Central memory CD4-positive, alpha-beta T cell (primary cell): ENCODE measurements at places on chromosomes 1 and 21.

DNA sequence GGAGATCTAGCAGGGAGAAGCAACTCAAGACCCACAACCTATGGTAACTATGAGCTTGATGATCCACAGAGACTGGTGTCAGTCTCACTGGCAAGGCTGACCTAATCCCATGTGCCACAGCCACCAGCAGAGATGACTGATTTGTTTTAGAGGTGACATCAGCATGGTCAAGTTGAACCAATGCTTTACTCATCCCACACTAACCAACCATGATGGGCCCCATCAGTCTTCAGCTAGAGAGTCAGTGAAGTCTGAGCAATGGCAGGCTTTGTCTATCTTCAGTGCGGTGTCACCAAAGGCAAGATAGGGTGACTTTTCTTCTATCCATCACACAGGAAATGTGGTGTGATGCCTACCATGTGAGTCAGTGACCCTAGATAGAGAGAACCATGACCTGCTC is 1470.7 kb downstream of the NCAM2 start:
- DNase-seq, result no peak

- DNase-seq, result no peak
These were observed 202.2 kb upstream of the C8B start for GRCh38 chr1:57167997-57168396.

GRCh38 chr1:209805875-209806760 is at the start of gene IRF6:
Gene IRF6, minus strand, starts transcription at chr1:209806142. Its CDS starts 4,729 bp downstream, at chr1:209801413.
- peak; percentile 51 for DNase-seq

DNA sequence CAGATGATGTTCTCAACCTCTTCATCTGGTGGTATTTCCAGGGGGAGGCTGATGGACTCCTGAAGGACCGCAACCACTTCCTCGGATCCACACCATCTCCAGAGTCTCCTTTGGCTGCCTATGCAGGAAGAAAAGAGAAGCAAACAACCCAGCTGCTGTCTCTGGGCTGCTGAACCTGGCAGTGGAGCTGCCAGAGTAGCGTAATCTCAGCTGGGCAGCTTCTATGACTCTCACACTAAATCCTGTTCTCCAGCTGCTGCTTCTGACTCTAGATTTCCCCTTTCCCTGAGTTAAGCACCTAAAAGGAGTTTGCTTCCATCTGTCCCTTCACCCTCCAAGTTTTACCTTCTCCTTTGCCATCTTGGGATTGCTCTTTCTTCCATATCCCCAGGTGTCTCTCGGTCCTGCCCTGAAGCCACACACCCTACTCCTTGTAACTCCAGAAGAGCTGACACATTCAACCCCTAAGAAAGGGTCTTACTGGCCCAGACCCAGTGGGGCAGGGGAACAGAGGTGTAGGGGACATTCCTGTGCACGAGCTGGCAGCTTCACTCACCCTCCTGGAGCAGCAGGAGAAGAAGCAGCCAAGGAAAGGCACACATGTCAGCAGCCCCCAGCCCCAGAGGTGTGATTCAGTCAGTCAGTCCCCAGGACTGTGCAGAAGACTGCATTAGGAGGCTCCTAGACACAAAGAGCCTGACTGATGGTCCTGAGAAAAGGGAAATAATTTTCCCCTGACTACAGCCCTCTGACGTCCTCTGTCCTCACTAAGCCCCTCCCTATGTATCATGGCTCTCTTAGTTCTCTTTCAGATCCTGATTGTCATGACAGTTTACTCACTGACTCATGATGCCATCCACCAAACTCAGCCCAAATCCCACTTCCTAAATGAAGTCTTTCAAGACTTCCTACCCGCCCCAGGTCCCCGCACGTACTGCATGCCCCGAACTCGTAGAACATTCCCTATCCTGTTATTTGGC is at the start of gene SLAMF9:
Gene SLAMF9 (minus strand): TSS at position 702 of the 980 bp plus-strand sequence. CDS start 100 bp downstream, at position 602.
- no peak for DNase-seq

- no peak for DNase-seq
These were observed 66.1 kb downstream of the SPAG17 start for GRCh38 chr1:118118873-118119463.

- DNase-seq, result peak; percentile 46
These were observed 138.5 kb downstream of the CLIC6 start for GRCh38 chr21:34807146-34807880.

GRCh38 chr21:44762221-44763049 is 39.2 kb downstream of the UBE2G2 start:
- DNase-seq, result no peak

DNA sequence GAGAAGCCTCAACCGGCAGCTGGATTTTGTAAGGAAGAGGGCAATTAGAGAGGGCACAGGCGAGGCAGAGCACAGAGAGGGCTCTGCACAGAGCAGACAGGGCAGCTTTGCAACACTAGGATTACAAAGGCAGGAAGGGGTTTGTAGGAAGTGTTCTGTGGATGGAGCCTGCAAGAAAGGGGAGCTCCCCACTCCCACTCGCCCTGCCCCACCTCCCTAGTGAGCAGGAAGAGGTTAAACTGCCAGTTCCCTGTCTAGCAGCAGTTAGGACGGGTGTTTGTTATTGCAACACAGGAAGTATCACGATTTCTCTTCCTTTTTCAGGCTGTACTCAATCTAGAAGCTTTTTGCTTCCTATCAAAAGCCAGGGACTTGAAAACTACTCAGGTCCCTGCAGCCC is 63.3 kb upstream of the LRRC8D start:
- peak; percentile 40 for DNase-seq

- no peak for DNase-seq
These were observed 262.4 kb downstream of the ST6GALNAC3 start for GRCh38 chr1:76336931-76337371.

DNA sequence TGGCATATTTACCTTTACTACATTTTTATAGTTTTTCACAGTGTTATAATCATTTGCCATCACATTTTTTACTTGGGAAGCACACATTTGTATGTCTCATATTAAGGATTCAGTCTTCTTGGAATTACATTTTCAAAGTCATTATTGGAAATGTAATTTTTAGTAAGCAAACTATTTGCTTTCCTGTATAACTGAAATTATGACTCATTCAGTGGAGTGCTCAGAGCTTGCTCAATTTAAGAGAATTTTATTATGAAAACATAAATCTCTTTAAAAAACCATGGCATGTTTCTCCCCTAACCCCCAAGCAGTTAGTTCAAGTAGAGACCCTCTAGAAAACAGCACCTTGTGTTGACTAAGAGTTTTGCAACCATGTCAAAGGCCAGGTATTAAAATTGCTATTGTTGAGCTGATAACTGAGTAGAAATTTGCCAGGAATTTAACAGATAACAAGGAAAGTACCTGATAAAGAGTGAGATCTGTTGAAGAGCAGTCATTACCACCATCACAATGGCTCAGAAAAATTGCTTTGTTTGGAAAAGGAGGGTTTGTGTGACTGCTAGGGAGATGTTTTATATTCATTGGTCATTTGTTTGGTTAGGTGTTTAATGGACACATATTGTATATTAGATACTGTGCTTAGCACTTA is 105.9 kb downstream of the KCNK2 start:
- DNase-seq, result no peak

- DNase-seq, result no peak
These were observed 66.7 kb upstream of the PARP1 start for GRCh38 chr1:226474443-226475141.

GRCh38 chr1:44592208-44593145 is 81.8 kb downstream of the TMEM53 start:
- no peak for DNase-seq

DNA sequence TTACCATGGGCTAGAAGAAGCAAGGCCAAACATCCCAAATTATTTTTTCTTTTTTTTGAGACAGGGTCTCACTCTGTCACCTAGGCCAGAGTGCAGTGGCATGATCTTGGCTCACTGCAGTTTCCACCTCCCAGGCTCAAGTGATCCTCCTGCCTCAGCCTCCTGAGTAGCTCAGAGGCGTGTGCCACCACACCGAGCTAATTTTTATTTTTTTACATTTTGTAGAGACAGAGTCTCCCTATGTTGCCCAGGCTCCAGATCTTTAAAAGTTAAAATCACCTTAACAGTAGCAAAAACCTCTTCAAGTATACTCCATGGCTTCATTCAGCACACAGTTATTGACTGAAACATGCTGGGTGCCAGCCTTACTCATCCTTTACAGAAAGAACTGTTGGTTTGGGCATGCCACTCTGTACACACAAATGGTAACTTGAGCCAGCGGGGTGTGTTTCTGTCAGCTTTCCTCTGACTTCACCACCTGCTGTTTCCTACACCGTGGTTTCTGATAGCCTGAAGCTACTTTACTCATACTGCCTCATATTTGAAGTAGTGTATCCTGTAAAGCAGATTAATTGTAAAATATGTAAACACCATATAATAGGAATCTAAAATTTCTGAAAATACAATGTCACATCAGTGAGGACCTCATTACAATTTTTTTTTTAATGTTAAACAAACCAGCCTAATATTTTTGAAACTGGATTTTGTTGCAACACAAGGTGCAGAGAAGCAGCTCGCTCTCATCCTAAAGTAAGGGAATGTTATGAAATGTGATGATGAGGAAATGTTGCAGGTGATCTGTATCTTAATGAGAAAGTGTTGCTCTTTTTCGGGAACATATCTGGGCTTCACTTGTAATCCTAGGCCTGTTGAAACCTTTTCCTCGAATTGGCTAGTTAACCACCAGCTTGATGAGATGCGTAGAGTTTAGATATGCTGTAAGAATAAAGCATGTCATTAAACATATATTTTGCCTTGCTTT is 113.9 kb downstream of the ATP5PO start:
- DNase-seq, result no peak

GRCh38 chr21:38911484-38912101 is 105.9 kb downstream of the ETS2 start:
- DNase-seq, result no peak

DNA sequence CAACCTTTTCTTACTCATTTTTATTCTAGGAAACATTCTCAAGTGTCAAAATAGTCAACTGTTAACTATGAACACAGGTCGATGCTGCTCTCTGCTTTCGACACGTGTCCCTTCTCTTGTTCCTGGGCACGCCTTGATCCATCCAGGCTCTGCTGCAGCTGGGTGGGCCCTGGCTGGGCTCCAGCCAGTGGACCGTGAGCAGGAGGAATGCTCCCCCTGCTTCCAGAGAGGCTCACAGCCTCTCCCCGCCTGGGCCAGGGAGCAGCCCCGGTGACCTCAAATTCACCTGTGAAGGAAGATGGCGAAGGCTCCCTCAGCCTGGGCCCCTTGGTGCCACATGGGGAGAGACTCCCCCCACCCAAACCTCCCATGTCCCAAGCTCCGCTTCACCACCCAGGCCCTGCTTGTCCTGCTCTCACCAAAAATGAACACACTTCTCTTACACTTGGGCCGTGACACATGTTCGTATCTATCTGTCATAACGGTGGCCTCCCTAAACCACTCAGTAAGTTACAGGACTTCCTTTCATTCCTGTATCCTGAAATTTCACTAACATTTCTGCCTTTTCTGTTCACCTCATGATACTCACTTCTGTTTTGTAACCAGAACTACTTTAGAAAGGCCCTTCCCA is 24.6 kb upstream of the ADARB1 start:
- no peak for DNase-seq

- no peak for DNase-seq
These were observed 159.0 kb upstream of the CD34 start for GRCh38 chr1:208069908-208070307.

GRCh38 chr1:174954671-174955669 is 44.8 kb upstream of the CACYBP start:
- DNase-seq, result no peak

DNA sequence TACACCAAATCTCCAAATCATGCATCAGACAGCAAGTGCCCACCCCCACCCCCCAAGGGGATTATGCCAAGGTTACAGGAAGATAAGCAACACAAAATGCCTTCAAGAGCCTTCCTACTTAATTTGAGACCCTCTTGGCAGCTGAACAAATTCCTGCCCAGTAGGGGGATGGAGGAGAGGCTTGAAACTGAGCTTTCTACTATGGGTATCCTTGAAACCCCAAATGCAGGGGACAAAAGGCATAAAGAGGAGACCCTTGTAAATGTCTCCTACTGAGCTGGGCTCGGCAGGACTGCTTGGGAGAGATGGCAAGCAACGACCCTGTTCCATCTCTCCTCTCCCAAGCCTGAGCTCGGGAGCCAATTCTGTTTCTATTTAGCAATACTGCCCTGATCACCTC is 3.5 kb downstream of the SLC41A1 start:
- no peak for DNase-seq

GRCh38 chr21:38611277-38611676 is 113.0 kb upstream of the ERG start:
- DNase-seq, result no peak

DNA sequence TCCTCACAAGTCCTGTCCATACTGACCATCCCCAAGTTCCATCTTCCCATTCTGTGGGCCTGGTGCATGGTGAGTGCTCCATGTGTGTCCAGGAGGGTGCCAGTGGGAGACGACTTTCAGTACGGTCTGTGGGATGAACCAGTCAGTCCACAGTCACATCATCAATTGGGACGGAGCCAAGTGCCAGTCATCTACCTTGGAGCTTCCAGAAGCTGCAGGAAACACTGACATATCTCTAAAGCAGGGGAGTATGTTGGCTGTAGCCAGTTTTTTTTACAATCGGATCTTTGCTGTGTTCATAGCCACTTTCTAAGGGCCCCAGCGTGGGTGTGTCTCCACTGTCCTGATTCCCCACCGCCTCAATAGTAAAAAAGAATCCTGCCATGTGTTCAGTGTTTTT is 13.6 kb upstream of the TRIM17 start:
- DNase-seq, result no peak

DNA sequence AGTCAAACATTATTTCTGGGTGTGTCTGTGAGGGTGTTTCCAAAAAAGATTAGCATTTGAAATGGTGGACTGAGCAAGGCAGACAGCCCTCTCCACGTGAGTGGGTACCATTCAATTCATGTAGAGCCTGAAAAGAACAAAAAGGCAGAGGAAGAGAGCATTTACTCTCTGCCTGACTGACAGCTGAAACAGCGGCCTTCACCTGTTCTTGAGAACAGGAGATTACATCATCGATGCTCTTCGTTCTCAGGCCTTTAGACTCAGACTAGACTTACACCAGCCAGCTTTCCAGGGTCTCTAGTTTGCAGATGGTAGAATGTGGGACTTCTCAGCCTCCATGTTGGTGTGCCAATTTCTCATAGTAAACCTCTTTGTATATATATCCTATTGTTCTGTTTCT is 302.3 kb downstream of the BACH1 start:
- DNase-seq, result no peak

DNA sequence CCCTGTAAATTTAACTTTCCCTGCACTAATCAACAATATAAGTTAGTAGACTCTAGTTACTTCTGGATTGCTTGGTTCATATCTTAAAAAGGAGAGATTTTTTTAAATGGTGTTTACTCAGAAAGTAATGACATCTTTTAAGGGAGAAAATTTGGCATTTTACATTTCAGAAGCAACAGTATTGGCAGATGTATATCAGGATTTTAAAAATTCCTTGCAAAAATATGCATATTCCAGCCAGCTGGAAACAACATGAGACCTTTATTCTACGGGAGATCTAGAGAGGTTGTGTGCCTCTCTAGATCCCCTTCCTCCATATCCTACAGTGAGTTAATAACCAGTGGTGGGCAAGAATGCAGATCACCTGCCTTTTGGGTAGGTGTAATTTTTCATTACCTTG is 848.2 kb downstream of the USP25 start:
- DNase-seq, result no peak
